Epithelial cell of umbilical artery (primary cell): ENCODE measurements at places on chromosomes 3 and 15. TPM values are rescaled to one million over a fixed set of nuclear protein-coding genes. Genes with fewer than 3 reads are reported as not detected.

Gene UNC13C
- total RNA-seq = not detected in 2 replicates

Gene TMEM212
- under 0.01 TPM in 1 of 2 replicates, not detected in the other for total RNA-seq

Gene ROPN1
- not detected in 2 replicates for total RNA-seq

Gene GOLGA6B
- total RNA-seq = not detected in 2 replicates

Gene SOX2
- not detected in 2 replicates for total RNA-seq

Gene DOCK3
- under 0.01 TPM in 2 replicates for total RNA-seq

Gene DTX3L
- total RNA-seq = 9.4 and 59.1 TPM in 2 replicates

Gene DUOXA2
- total RNA-seq = not detected in 2 replicates

Gene CACNA1D
- total RNA-seq = not detected in 2 replicates

Gene CSPG4
- total RNA-seq = 0.32 and 1.2 TPM in 2 replicates

Gene ENTPD3
- under 0.01 TPM in 1 of 2 replicates, not detected in the other for total RNA-seq

Gene DYNLT2B
- total RNA-seq = 9.4 and 11.4 TPM in 2 replicates

Gene SLC38A3
- total RNA-seq = under 0.01 TPM in 1 of 2 replicates, not detected in the other

Gene CHRD
- total RNA-seq = 0.15 and 0.32 TPM in 2 replicates

Gene PCLAF
- 28.9 and 39.2 TPM in 2 replicates for total RNA-seq

Gene EXD1
- not detected in 2 replicates for total RNA-seq

Gene ANKRD63
- total RNA-seq = not detected in 2 replicates

Gene RBP2
- total RNA-seq = not detected in 2 replicates

Gene MORC1
- not detected in 2 replicates for total RNA-seq

Gene ANKUB1
- 0.32 TPM in 1 of 2 replicates, not detected in the other for total RNA-seq

Gene C15orf62
- under 0.01 and 0.46 TPM in 2 replicates for total RNA-seq

Gene SLC4A7
- total RNA-seq = 85.9 and 131 TPM in 2 replicates

Gene TM4SF18
- total RNA-seq = 48.7 and 164 TPM in 2 replicates

Gene RARRES1
- total RNA-seq = 1.1 and 27.3 TPM in 2 replicates

Gene MDFIC2
- total RNA-seq = not detected in 2 replicates

Gene CD276
- 40.6 and 61.4 TPM in 2 replicates for total RNA-seq

Gene CLDN16
- under 0.01 TPM in 2 replicates for total RNA-seq

Gene PLXNB1
- 9.0 and 13.3 TPM in 2 replicates for total RNA-seq

Gene CHSY1
- total RNA-seq = 32.2 and 44.5 TPM in 2 replicates

Gene GUCA1C
- total RNA-seq = not detected in 2 replicates

Gene CD80
- not detected in 2 replicates for total RNA-seq

Gene ZNF80
- total RNA-seq = not detected in 2 replicates

Gene GXYLT2
- total RNA-seq = 0.65 and 3.0 TPM in 2 replicates

Gene ACTRT3
- 5.5 and 6.2 TPM in 2 replicates for total RNA-seq

Gene KIF7
- 8.1 and 9.9 TPM in 2 replicates for total RNA-seq

Gene STX19
- not detected in 2 replicates for total RNA-seq

Gene ACKR2
- total RNA-seq = not detected in 2 replicates

Gene GRK7
- not detected in 2 replicates for total RNA-seq

Gene GP5
- total RNA-seq = not detected in 2 replicates

Gene ACOX2
- total RNA-seq = 1.3 and 1.7 TPM in 2 replicates

Gene CSTA
- not detected in 2 replicates for total RNA-seq

Gene RBPMS2
- 0.15 and 0.32 TPM in 2 replicates for total RNA-seq
